Ovary (tissue), 10 donors: ENCODE measurements at places on chromosomes 4 and X.

DNA sequence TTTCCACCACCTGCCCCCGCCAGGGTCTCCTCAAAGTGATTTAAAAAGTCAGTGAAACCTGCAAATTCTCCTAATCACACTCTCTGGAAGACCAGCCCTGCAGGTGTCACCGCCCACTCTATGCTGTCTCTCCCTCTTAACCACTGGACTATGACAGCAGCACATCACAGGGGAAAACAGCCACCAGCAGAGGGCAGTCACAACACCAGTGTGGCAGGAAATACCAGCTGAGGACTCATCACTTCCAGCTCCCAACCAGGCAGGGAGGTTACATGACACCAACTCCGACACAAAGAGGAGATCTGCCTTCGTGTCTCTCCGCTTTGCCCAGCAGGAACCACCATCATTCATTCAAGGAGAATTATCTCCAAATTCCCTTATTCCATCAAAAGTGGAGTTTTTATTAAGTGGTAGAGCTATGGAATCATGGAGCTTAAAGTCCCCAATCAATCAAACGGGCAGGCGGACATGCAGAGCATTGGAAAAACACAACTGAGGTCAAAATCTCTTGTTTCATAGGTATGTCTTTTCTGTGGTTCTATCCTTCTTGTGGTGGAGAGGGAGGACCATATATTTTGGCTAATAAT is 91.3 kb downstream of the NSUN7 start:
- DNase-seq: peak; percentile 62

DNA sequence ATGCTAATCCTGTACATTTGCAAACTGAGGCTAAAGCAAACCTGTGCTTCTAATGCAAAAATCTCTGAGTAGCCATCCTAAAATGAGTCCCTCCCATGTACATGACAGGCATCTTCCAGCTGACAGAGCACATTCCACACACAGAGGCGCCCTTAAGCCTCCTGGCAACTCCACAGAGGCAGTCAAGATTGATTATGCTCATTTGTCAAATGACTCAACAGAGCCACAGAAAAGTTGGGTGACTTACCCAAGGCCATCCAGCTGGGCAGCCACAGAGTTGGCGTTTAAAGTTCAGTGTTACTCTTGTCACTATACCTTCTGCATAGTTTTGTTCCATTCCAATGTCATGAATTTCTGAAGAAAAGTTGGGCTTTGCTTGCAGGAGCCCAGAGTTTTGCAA is 394.6 kb upstream of the FGF13 start:
- no peak for DNase-seq

DNA sequence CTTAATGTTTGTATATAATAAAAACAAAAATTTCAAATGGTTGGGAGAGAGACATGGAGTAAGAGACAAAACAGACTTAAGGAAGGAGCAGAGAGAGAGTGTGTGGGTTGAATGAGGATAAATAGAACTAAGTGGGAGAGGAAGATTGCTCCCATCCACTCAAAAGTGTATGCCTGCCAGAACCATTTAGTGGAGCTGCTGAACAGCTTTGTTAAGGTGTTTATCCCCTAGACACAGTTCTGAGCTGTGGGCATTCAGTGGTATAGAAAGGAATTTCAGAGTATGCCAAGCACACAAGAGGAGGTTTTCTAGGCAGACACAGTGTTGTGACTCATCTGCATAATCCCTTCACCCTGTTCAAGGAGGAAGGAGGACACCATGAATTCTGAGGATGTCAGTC is 508.6 kb upstream of the EPHA5 start:
- no peak for DNase-seq

- DNase-seq: no peak
Measured at GRCh38 chr4:22999419-22999818, 306.7 kb downstream of the GBA3 start.

GRCh38 chr4:70177090-70177489 is 18.4 kb upstream of the ODAM start:
- no peak for DNase-seq

- DNase-seq: no peak
Measured at GRCh38 chr4:133624744-133625143, 475.6 kb downstream of the PCDH10 start.

DNA sequence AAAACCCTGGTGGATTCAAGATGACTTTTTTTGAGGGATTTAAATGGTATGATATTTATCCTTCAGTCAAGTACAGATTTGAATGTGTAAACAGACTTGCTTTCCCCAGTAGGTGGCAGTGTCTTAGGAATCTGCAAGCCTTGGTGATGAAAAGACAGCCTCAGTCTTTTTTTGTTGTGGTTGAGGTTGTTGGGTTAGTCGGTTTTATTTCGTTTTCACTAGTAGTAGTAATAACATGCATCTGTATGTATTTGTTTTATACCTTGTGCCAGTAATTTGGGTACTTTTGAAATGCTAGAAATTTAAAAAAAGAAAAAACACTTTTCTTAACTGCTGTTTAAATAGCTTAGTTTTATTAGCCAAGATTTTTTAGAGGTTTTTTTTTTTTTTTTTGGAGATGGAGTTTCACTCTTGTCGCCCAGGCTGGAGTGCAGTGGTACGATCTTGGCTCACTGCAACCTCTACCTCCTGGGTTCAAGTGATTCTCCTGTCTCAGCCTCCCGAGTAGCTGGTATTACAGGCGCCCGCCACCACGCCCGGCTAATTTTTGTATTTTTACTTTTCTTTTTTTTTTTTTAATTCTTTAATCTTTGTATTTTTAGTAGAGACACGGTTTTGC is 39.2 kb downstream of the COPS4 start:
- DNase-seq: no peak

GRCh38 chr4:47483745-47484144 is 1.3 kb upstream of the ATP10D start:
- DNase-seq: no peak

DNA sequence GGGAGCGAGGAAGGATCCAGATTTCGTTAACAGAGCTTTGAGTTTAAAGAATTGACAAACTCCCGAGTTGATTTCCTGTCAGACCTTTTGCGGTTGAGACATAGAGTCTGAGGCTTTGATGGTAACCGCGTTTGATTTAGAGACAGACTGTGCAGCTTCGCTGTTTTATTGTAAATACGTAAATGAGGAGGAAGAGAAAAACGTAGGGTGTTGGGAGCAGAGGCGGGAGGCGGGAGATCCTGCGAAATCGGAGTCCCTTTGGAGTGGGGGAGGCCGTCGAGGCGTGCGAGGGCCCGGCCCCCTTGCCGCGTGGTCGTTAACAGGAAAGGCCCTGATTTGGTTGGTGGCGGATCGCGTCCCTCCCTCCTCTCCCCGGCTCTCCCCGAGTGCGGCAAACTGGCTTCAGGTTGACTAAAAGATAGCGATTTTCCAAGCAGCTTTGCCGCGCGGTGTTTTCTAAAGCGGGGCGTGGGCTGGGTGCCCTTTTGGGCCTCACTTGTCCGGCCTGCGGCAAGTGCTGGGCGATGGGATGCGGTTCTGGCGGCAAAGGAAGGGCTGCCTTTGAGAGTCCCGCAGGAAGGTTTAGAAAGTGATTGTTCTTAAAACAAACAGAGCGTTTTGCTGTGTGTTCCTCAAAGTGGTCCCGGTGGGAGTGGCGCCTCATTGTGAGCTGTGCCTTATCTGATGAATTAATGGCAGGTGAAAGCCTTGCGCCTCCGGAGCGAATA is 857 bp downstream of the SCML1 start:
- peak; percentile 60 for DNase-seq

- DNase-seq: no peak
Measured at GRCh38 chr4:38371391-38371851, 292.6 kb upstream of the KLF3 start.

DNA sequence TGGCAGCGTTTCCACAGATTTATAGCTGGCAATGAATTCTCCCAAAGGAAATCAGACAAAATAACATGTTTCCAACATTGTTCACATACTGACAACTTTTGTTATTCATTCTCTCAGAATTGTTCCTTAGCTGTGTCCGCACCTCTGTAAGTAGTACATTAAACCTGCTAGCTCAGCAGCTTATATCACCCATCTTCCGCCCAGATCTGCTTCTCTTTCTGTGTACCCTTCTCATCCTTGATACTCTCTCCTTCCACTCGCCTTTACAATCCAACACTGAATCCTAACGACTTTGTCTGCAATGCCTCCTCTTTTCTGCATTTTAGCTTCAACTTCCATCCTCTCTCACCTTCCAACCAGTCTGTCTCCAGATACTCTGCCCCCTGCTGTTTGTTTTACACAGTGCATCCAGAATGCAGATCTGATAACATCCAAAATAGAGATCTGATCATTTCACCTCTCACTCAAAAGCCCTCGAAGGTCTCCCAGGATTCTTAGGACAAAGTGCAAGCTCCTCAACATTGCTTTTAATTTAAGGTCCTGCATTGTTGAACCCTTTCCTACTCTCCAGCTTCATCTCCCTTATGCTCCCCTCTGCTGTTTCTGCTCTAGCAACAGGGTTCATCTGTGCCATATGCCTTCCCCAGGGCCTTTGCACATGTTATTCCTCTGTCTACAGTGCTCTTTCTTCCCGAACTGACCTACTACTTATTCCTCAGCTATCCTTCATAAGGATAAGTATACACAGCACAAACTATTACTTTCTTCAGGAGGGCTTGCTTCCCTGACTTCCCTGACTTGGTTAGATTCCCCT is 67.3 kb upstream of the VBP1 start:
- DNase-seq: no peak

GRCh38 chr4:39976945-39977488 is 694 bp downstream of the PDS5A start:
- DNase-seq: peak; percentile 75

- DNase-seq: peak; percentile 72
Measured at GRCh38 chr4:147361726-147362125, 119.2 kb upstream of the EDNRA start.

DNA sequence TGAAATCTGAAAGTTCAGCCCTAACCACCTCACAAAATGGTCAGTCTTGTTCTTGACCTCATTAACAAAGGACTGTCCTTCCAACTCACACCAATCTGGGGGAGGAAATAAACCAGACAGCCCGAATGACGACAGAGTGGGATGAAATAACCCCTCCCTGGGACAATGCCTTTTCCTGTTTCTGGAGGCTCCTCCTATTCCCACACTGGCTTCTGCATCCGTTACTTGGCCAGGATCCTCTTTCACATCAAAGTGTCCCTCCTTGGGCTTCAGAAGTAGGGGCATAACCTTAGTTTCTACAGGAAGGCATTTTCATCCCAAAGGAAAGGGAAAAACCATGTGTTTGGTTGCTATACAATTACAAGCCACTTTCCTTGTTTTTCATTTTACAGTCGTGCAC is 59.8 kb upstream of the RPL34 start:
- no peak for DNase-seq

DNA sequence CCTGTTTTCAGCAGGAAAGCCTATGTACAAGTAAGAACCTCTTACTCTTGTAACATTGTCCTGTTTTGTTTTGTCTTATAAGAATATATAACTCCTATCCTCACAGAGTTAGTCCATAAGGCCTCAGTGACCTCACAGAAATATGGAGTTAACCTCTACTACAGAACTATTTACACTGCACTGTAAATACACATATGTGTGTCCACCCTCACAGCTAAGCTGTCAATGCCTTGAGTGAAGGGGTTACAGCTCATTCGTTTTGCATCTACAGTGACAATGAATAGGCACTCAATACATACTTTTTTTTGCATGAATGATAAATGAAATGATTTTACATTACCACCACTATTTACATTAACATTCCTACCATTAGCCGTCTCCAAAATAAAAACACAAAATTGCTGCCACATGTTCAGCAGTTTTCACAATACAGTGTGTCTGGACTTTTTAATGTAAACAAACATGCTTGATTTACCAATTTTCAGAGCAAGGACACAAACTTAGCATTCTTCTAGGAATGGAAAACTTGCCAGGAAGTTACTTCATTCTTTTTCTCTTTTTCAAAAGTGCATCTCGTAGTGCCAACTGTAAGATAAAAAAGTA is 9.5 kb upstream of the NAAA start:
- no peak for DNase-seq

DNA sequence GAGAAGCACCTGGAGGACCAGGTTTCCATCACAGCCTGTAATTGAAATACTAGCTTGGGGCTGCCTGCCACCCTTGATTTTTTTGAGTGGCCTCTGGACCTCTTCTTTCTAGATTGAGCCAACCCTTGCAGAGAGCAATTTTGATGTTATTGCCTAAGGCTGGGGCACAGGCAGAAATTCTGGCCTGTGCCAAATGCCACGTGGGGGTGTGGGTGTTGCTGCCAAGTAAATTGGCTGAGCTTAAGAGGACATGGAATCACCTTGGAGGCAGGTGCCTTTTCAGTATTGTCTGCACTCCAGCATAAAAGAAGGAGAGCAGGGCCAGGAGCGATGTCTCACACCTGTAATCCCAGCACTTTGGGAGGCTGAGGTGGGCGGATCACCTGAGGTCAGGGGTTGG is 286.1 kb upstream of the PRPS2 start:
- DNase-seq: no peak

GRCh38 chrX:150805736-150806135 is 92.7 kb downstream of the CD99L2 start:
- DNase-seq: no peak

DNA sequence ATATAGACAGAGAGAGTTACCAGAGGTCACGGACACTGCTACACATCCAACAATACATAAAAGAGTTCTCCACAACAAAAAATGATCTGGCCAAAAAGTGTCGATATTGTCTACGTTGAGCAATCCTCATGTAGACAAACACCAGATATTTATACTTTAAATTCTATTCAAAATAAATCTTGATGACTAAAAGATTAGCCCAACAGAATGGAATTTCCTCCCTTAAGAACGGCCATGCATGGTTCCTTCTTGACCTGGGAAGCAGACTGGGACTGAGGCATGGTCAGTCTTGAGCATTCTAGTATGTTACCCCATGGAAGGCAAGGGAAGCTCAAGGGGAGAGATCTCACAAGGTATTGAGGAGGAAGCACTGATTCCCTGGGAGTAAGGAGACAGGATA is 43.5 kb downstream of the LHFPL1 start:
- no peak for DNase-seq

DNA sequence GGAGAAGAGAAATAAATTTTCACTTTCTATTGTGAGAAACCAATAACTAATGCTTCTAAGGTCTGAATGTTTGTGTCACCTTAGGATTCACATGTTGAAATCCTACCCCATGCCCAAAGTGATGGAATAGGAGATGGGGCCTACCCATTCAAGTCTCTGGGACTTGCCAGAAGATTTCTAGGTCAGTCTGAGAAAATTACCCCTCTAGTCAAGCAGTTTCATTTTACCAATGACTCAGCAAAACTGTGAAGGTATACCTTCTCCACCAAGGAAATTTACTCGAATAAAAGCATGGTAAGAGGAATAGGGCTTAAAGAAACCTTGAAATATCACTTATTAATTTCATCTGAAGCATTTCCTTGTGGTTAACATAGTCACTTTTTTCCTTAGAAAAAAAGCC is 23.5 kb upstream of the PAPSS1 start:
- no peak for DNase-seq

- DNase-seq: no peak
Measured at GRCh38 chr4:3529363-3529762, 2.9 kb downstream of the LRPAP1 start.

- DNase-seq: no peak
Measured at GRCh38 chr4:160611181-160611580, 1508.3 kb downstream of the RAPGEF2 start.

- no peak for DNase-seq
Measured at GRCh38 chrX:28312259-28312658, 275.0 kb upstream of the IL1RAPL1 start.

- DNase-seq: no peak
Measured at GRCh38 chr4:112061207-112061817, 83.9 kb upstream of the FAM241A start.

GRCh38 chrX:23789386-23790154 is 6.6 kb downstream of the SAT1 start:
- DNase-seq: no peak
